ENCODE measurements at places on chromosomes 4 and X.

DNA sequence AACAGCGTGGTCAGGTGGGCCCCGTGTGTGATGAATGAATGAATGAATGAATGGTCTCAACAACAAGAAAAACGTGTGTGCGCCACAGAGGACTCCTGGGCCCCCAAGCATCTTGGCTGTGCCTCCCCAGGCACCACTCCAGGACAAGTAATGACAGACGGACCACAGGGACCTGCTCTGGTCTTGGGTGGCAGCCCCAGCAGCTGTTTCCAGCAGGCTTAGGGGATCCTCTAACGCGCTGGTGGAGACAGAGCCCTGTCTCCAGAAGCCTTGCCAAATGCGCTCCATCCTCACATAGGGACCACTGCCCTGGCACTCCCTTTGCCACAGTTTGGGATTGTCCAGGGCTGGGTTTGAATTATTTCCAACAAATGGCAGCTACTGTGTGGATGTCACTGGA lies 39.1 kb downstream of the PSAPL1 start:
- DNase-seq, result peak; percentile 22

DNA sequence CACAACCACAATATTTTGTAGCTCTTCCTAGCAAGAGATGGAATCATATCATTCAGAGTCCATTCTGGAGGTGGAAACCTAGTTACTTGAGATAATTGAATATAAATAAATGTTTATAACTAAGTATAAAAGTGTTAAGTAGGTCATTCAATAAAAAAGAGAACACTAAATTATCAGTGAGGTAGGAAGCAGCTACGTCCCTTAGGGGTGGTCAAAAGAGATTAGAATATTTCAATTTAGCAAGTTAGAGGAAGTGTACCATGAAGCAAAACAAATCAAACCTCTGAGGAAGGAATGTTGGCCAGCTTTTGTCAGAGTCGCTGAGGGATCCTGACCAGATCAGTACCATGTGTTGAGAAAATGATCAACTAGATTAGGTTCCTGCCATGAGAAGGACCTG lies 38.0 kb downstream of the GK2 start:
- no peak for DNase-seq

DNA sequence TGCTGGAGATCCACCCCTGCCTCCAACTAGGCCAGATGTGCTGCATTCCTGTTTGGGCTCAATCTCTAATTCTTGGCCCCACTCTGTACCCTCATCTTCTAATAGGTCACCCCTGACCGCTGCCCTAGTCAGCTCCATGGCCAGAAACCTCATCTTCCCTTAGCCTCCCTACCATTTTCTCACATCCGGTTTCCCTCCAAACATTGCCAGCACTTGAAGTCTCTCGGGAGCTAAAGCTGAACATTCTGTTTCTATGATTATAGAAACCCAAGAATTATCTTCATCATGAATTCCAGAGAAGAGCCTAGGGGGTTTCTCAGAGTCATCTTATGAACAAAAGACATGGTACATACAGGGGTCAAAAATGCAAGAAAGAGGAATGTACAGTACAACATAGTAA lies 179.7 kb downstream of the AMELX start:
- DNase-seq, result no peak

- peak; percentile 68 for DNase-seq
These were observed 6.5 kb downstream of the RPL39 start for GRCh38 chrX:119784747-119785446.

DNA sequence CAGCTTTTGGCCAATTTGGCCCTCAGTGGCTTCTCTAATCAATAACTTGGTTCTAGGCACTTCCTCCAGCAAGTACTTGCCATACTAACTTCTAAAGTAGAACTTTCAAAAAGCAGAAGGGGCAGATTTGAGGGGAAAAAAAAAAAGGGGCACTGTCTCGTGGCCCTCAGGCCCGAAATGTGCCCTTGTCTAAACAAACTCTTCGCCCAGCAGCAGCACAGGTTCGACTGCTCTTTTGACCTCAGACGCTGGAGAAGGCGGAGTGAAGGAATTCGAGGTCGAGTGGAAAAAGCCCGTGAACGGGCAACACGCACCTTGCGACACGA lies 775 bp downstream of the GRPEL1 start:
- no peak for DNase-seq

- no peak for DNase-seq
These were observed 9.4 kb downstream of the PLCXD1 start for GRCh38 chrX:290476-291166.

GRCh38 chrX:7110821-7111276 lies 36.7 kb upstream of the STS start:
- DNase-seq, result no peak

- DNase-seq, result no peak
These were observed 126.0 kb downstream of the TENM3 start for GRCh38 chr4:182369211-182369610.

DNA sequence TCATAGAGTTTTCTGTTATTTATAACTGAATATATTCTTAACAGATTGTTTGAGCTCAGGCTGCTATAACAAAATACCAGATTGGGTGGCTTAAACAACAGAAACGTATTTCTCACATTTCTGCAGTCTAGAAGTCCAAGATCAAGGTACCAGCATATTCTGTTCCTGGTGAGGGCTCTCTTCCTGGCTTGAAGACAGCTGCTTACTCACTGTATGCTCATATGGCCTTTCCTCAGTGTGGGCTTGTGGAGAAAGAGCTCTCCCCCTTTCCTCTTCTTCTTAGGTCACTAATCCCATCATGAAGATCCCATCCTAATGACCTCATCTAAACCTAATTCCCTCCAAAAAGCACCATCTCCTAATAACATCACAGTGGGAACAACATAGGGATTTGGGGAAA lies 117.8 kb downstream of the RASGEF1B start:
- DNase-seq, result no peak

GRCh38 chrX:65910899-65911298 lies 129.0 kb downstream of the VSIG4 start:
- DNase-seq, result no peak

DNA sequence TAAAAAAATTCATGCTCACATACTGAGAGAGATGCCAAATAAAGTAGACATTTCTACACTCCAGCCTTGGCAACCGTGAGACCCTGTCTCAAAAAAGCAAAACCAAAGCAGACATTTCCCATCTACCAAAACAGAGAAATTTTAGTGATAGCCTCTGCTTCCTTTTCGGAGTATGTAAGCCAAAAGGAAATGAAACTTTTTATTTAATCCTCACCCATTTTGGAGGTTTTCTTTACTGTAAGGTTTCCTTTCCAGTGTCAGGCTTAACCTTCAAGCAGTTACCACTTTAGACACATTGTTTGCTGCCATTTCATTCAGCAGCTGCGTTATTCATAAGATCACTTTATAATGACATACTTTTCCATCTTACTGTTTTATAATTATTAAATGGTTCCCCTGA lies 15.9 kb downstream of the ADD1 start:
- DNase-seq, result no peak

DNA sequence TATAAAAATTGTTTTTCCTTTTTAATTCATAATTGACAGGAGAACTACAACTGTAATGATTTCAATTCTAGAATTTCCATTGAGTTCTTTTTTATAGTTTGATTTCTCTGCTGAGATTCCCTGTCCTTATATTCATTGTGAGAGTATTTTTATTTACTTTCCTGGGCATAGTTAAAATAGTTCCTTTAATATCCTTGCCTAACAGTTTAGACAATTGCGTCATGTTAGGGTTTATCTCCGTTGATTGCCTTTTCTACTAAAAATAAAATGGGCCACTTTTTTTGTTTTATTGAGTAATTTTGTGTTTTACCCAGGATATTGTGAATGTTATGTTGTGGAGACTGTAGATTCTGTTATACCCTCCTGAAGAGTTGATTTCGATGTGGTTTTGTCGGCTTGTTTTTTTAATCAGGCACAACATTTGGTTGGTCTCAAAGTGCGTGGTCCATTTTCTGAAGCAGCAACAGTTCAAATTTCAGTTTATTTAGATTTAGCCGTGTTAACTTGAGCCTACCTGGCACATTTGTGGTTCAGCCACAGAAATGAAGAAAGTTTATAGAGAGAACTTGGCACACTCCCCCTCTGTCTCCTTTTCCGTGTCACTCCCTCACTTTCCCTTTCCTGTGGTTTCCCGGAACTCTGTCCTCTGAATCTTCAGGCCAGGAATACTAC lies 16.0 kb upstream of the PRRG1 start:
- DNase-seq, result no peak

- no peak for DNase-seq
These were observed 86.8 kb downstream of the CAMK2D start for GRCh38 chr4:113674733-113675132.

DNA sequence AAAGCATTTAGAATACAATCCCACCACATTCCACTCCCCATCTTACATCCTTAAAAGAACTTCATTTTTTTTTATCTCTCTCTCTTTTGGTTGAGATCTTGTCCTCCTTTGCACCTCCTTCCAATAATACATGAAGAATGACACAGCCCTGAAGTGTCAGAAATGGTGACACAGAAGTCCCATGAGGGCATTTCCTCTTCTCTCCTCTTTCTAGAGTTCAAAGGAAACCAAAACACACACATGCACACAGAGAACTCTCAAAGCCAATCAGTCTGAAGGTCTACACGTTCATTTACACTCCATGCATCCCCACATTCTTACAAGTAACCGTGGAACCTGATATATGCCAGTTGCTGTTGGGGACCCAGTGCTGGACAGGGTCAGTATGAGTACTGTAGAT lies 450.7 kb downstream of the HNRNPD start:
- no peak for DNase-seq

DNA sequence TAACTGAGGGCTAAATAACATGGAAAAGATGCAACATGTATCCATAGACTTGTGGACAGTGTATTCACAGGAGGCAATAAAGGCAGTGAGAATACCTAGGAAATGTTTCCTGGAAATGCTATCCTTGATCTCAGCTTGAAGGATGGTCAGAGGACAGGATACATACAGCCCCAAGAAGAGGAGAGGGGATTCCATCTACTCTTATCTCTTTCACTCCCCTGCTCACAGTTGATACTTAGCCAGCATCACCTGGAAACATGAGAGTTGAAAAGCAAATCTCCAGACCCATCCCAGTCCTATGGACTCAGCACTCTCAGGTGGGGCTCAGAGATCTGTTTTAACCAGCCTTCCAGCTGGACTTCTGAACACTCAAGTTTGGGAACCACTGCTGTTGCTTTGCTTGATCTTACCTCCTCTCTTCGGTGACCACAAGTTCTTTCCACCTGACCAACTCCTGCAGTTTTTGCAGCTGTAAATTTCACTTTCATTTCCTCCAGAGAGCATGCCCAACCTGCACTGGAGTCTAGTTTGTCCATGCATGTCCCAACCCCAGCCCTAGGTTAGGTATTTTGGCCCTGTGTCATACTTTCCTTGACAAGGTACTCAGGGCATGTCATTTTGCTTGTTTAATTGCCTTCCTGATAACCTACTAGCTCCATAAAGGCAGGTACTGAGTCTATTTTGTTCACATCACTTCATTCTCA lies 10.4 kb downstream of the RELL1 start:
- peak; percentile 74 for DNase-seq

DNA sequence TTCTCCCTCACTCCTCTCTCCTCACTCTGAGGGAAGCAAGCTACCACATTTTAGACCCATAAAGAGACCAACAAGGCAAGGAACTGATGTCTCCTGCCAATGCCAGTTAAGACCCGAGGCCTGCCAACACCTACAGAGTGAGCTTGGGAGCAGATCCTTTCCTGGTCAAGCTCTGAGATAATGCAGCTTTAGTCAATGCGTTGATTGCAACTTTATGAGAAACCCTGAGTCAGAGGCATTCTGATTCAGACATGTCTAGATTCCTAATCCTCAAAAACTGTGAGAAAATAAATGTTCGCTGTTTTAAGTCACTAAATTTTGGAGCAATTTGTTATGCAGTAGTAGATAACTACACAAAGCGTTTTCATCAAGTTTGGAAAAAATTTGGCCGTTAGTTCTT lies 115.5 kb downstream of the JADE1 start:
- no peak for DNase-seq

GRCh38 chrX:37666516-37666915 lies 19.1 kb upstream of the XK start:
- no peak for DNase-seq

Data from activated CD8-positive, alpha-beta memory T cell treated with anti-CD3 and anti-CD28 coated beads, Interleukin-2, amount 10 ng/mL, durations not matched to agents 7 days and 5 days (primary cell).